ENCODE measurements at places on chromosomes 11 and 22.

- no peak for DNase-seq
Measured at GRCh38 chr22:29716814-29717545, 2.8 kb upstream of the CABP7 start.

GRCh38 chr11:111540937-111541253 is 375 bp downstream of the LAYN start:
- DNase-seq = no peak

GRCh38 chr11:21893565-21893867 is 299.4 kb upstream of the ANO5 start:
- DNase-seq = no peak

DNA sequence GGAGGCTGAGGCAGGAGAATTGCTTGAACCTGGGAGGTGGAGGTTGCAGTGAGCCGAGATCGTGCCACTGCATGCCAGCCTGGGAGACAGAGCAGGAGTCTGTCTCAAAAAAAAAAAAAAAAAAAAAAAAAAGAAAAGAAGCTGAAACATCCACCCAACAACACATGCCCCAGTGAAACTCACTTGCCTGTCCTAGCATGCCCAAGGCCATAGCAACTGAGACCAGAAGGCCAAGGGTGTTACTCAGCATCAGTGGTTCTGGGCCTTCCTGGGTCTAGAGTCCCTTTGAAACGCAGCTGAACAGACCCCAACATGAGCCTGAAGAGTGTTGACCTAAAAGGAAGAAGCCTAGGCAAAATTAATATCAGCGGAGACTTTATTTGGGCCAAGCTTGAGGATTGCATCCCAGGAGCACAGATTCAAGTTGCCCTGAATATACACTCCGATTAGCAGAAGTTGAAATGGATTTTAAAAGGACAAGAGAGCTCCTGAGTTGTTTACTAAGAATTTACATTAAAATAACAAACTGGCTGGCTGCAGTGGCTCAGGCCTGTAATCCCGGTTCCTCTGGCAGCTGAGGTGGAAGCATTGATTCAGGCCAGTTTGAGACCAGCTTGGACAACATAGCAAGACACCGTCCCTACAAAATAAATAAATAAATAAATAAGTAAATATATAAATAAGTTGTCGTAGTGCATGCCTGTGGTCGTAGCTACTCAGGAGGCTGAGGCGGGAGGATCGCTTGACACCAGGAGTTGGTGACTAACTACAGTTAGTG is 7.0 kb downstream of the PRDX5 start:
- no peak for DNase-seq

- DNase-seq = no peak
Measured at GRCh38 chr22:42862045-42862734, 5.1 kb upstream of the ARFGAP3 start.

GRCh38 chr22:20061481-20061861 is 18.6 kb upstream of the DGCR8 start:
- no peak for DNase-seq

DNA sequence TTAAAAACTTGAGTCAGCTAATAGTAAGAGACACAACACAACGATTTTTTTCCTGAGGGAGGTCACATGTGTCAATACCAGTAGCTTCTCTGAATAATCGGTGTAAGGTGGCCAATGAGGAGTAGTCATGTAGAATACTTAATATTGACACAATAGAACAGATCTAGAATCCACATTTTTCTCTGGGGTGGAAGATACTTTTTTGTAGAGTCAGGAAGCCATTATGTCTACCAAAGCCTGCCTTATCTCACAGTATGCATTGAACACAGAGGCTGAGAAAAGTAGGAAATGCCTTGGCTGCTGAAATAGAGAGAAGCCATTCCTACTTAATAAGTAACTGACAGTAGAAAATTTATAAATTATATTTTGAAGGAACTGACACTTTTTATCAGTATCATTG is 725.0 kb downstream of the METTL15 start:
- no peak for DNase-seq

DNA sequence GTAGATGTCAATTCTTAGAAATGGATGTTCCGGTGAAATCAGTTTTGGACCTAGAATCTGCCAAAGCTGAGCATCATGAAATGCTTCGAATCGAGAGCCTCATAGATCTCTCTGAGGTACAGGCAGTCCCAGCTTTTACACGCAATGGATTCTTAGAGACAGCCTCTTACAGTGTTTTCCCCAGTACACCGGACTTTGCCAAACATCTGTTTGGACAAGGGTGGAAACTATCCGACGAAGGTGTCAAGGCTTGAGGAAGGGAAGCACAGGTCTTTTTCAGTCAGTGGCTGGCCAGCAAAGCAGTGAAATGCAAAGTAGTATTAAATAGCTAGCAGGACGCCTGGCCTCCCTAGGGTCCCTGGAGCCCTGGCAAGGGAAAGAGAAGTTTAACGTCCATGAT is 4.9 kb downstream of the GRK3 start:
- no peak for DNase-seq

DNA sequence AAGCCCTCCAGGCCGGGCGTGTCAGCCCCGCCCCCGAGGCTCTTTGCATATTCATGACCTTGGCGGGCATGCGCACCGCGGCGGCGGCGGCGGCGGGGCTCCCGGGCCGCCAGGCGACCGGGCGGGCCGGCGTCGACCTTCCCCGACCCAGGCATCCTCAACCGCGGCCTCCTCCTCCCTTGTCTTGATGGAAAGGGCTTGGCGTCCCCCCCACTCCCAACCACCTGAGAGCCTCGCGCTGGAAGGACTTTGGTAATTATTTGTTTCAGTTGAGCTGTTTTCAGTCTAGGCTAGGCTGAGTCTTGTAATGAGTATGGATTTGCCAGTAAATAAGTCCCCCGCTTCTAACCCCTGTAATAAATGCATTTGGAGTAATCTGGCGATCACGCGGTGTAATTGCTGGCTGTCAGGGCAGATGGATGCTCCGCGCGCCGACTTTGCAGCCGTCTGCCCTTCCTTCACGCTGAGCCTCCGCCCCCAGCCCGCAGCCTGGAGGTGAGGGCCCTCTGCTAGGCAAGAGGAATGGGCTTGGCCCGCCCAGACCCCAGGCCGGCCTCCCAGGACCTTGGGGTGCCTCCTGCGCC is 25.2 kb downstream of the FLRT1 start:
- DNase-seq = peak; percentile 40

GRCh38 chr11:67732045-67732787 is 57.8 kb upstream of the ALDH3B2 start:
- DNase-seq = peak; percentile 23

- DNase-seq = no peak
Measured at GRCh38 chr22:43434275-43434927, 22.6 kb downstream of the MPPED1 start.
